ENCODE measurements at places on chromosomes 11 and 22. TPM values are rescaled to one million over a fixed set of nuclear protein-coding genes. Genes with fewer than 3 reads are reported as not detected.

Gene C22orf42
- not detected for total RNA-seq

Gene C11orf65
- not detected for total RNA-seq

Gene PSMC3
- 66.4 TPM for total RNA-seq

- H3K27ac ChIP-seq = peak overlapping the region; percentile 72
- H3K4me3 ChIP-seq = no peak overlapping the region
- peaks cover 5% of the 10 kb centered on the region for H3K27me3 ChIP-seq
- H3K4me1 ChIP-seq = peaks cover 57% of the 10 kb centered on the region
Observed at GRCh38 chr22:44664149-44664548, 37.9 kb upstream of the PRR5 start.

DNA sequence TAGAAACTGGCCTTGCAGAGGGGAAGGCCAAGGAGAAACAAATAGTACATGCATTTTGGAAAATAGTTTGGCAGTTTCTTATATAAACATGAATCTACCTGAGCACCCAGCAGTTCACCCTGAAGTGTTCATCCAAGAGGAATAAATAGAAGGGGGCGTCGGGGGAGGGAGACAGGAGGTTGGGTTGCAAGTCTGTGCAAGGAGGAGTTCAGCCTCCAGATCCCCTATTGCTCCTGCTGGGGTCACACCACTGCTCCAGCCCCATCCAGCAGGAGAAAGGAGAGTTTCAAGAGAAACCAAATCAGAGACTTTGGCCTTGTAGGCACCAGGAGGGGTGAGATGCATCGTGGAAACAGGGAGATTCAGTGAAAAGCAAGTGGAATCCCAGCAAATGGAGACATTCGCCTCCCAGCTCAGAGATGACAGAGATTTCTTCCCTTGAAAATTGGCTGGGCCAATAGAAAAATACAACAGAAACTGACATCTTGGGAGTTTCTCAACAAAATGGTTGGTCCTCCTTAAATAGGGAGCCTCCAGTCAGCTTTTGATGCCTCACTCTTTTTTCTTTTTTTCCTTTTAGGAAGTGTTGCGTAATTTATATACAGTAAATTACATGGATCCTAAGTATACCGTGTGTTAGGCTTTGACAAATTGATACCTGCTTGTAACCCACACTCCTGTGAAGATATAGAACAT lies 34.1 kb downstream of the OTOG start:
- DNase-seq = peak; percentile 35
- no peak overlapping the region for H3K4me3 ChIP-seq
- no peaks in the 10 kb centered on the region for H3K4me1 ChIP-seq
- no peaks in the 10 kb centered on the region for H3K27me3 ChIP-seq
- no peaks in the 10 kb centered on the region for H3K36me3 ChIP-seq

- no peaks in the 10 kb centered on the region for H3K36me3 ChIP-seq
- DNase-seq = no peak
- no peak overlapping the region for H3K4me3 ChIP-seq
- peak overlapping the region; percentile 53 for H3K27ac ChIP-seq
Observed at GRCh38 chr11:14423633-14424032, 64.7 kb upstream of the RRAS2 start.

DNA sequence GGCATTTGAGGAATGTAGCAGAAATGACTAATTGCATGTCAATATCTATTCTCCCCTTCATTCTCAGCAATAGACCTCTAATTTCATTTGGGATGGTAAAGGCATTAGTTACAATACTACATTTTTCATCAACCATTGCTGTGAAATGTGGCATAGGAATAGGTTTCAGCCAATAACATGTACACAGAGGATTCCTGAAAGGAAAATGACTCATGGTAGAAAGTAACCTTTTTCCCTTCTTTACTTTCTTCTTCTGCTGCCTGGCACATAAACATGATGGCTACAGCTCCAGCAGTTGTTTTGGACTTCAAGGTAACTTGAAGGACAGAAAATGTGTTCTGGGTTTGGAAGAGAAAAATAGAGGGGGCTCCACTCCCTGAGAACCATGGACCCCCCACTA lies 231.8 kb upstream of the CTSC start:
- H3K4me3 ChIP-seq = no peak overlapping the region
- DNase-seq = no peak
- no peaks in the 10 kb centered on the region for H3K27me3 ChIP-seq
- H3K4me1 ChIP-seq = no peaks in the 10 kb centered on the region

DNA sequence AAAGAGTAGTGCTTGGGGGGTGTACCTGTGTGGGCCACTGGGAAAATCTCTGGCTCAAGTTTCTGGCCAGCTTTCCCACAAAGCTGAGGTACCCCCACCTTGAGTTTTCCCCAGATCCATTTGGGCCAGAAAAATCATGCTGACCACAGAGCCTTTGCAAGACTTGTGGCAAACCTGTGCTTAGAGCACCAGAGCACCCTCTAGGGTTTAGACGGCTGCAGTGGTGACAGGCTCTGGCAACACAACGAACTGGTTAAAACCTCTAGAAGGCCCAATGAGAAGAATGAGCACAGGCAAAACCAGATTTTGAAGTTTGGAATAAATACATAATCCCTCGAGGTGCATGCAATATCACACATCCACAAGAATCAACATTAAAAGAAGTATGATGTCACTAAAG lies 290.7 kb upstream of the FOLH1 start:
- no peak overlapping the region for H3K27ac ChIP-seq
- H3K27me3 ChIP-seq = no peaks in the 10 kb centered on the region
- no peaks in the 10 kb centered on the region for H3K4me1 ChIP-seq
- no peak overlapping the region for H3K4me3 ChIP-seq
- no peaks in the 10 kb centered on the region for H3K36me3 ChIP-seq
